Activated T-cell treated with anti-CD3 and anti-CD28 coated beads for 48 hours (primary cell): ENCODE measurements at places on chromosomes 1 and 21.

DNA sequence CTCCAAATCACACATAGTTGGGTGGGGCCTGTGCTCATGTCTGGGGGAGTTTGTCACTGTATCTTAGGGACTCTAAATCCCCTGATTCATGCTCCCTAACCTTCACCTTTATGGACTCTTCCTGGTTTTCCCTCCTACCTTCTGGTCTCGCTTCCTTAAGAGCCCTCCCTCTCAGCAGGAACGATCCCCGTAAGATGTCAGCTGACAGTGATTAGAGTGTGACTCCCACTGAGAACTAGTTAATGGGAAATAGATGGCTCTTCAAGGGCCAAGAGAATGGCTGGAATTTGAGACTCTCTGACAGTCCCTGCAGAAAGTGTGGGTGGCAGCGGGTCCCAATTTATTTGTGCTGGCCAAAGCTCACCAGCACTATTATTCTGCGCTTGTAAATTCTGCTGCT is 22.0 kb downstream of the LYPD8 start:
- DNase-seq, result no peak

GRCh38 chr1:42340093-42340492 is 5.1 kb upstream of the FOXJ3 start:
- DNase-seq, result no peak

- DNase-seq, result no peak
These were observed 502.2 kb downstream of the PLPP3 start for GRCh38 chr1:56077206-56077605.

DNA sequence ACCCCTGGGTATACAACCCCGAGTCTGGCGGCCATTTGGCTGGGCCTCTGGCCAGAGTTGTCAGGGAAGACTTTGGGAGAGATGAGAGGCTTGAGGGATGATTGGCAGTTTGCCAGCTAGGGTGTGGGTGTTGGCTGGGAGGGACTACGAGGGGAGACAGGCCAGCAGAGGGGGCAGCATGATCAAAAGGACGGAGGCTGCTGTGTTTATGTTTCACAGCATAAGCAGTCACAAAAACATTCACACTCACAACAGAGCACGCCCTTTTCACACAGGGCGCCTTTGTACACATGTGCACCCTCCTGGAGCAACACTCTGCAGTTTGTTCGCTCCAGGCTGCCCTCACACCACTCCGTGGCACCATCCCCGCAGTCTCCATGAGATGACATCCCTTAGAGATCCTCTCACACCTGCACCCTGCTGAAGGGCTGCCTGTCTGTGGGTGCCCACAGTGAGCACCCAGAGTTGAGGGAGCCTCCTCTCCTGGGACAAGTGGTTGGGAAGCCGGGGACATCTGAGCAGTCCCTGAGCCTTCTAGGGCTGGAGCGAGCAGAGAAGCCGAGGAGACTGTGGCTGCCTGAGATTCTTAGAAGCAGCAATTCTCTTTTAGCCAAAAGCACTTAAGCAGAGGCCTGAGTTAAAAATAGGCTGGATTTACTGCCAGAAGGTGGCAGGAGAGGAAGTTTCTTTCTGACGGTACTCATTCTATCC is 15.4 kb downstream of the EFNA3 start:
- DNase-seq, result no peak

DNA sequence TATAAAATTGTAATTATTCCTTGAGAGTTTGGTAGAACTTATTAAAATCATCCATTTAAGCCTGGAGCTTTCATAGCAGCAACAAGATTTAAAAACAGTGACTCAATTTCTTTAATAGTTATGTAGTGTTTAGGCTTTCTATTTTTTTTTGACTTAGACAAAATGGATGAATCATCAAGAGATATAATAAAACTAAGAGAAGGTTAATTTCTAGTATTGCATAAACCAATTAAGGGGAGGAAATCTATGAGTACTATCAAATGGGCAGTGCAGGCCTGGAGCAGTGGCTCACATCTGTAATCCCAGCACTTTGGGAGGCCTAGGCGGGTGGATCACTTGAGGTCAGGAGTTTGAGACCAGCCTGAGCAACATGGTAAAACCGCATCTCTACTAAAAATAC is 416.3 kb upstream of the USP24 start:
- DNase-seq, result no peak

DNA sequence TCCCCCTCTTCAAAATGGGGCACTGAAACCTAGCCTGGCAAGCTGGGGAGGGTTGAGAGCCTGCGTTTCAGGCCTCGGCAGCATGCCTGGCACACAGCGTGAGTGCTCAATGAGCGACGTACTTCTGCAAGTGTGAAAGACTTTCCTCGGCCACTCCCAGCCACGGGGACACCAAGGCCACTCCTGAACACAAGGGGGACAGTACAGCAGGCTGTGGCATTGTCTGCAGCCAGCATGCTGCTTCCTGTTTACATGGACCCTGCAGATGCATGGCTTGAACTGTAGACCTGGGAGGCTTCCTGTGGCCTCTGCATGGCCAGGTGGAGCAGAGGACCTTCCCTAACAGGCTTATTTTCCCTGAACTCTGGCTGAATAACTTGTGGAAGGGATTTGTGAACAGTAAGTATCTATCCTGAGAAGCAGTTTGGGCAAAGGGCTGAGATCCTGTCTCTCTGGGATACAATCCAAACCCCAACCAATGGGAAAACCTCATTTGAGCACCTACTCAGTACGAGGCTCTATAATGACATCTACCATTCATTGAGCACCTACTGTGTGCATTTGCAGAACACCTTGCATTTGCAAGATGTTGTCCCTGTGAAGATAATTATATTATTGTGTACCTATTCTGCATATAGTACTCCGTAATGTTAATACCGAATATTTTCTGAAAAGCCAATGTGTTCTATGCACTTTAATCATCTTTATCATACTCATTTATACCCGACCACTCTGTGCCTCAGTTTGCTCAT is 9.9 kb upstream of the HSPG2 start:
- no peak for DNase-seq

DNA sequence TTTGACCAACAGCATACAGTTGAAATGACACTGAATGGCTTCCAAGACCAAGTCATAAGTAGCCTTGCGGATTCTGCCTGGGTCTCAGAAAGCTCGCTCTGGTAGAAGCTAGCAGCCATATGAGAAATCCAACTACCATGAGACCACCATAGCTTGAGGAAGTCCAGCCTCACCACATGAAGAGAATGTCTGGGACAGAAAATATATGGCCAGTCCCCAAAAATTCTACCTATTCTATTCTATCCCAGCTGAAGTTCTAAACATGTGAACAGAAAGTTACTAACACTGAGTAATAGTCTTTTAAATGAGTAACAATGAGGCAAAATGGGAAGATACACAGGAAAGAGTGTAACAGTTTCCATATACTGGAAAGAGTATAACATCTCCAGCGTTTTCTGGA is 9.0 kb downstream of the FMO5 start:
- no peak for DNase-seq

GRCh38 chr1:207823880-207824566 is 72.2 kb downstream of the CD46 start:
- DNase-seq, result peak; percentile 57

- DNase-seq, result no peak
These were observed 142.1 kb upstream of the ARHGEF16 start for GRCh38 chr1:3312310-3312897.

- DNase-seq, result no peak
These were observed 105.8 kb downstream of the TSEN15 start for GRCh38 chr1:184157394-184157742.

GRCh38 chr1:88736633-88737248 is 52.7 kb downstream of the PKN2 start:
- DNase-seq, result peak; percentile 21

DNA sequence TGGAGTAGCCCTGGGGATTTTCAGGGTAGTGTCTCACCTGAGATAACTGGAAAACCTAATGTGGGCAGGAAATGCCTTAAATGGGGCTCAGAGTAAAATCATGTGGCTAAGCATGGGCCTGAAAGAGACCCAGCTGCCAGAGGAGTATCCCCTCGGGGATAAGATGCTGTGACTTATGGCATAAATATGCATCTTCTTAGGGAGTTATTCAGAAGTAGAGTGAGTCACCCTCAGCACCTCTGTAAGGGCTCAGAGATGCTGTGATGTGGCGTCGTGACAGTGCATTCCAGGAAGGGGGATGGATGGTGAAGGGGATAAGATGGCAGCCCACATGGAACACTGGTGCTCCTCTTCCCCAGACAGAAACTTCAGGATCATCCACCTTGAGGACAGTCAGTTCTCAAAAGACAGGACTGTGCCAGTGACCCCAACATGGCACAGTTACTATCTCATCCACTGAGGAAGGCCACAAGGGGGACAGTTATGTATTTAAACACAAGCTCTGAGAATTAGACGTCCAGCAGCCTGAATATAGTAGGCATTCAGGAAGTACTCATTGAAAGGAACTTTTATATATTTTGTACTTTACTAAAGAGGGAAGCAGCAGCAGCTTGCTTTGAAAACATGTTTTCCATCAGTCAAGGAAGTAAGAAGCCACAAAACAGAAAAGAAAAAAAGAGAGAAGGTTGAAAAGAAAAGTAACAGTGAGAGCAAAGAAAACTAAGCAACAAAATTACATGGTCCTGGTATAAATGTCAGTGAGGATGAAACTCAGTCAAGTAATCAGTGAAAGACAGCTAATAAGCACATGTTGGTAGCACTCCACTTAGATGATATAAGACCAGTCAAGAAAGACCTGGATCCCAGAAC is 8.3 kb downstream of the IL24 start:
- DNase-seq, result no peak

DNA sequence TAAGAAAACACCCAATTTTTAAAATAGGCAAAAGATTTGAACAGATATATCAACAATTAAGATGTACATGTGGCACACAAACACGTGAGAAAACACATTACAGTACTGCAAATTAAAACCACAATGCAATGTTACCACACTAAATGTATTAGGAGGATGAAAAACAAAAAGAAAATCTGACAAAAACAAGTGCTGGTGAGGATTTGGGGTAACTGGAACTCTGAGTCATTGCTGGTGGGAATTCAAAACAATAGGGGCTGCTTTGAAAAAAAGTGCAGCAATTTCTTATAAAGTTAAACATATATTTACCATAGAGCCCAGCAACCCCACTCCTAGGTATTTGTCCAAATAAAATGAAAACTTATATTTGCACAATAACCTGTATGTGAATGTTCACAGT is 614.1 kb downstream of the SMYD3 start:
- no peak for DNase-seq

DNA sequence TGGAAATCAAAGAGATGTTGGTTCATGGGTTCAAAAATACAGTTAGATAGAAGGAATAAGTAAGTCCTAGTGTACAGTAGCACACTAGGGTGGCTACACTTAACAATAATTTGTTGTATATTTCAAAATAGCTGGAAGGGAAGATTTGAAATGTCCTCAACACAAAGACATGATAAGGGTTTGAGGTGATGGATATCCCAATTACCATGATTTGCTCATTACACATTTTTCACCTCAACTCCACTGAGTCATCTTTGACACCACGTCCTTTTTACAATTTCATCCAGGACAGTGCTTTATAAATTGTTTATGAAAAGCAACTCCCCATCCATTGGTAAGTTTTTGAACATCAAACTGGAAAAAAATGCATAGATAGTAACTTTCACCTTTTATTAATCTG is 208.3 kb downstream of the ZC3H11B start:
- no peak for DNase-seq

- no peak for DNase-seq
These were observed 33.0 kb upstream of the EPS8L3 start for GRCh38 chr1:109796484-109797302.

DNA sequence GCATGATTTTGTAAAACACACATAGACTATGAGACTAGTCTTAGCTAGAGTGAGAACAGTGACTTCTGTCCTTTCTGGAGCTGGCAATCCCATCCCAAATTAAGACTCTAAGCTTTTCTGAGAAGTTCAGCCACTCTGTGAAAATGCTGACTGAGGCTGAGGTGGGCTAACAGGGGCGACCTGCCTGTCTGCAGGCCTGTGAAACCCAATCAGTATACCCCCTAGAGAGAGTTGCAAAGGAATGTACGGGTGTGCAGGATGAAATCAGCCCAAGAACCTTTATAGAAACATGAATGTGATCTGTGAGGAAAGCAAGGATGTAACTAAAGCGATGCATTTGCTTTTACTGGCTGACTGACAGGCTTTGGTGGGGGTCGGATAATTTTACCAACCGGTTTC is 16.0 kb upstream of the TBX15 start:
- DNase-seq, result no peak

DNA sequence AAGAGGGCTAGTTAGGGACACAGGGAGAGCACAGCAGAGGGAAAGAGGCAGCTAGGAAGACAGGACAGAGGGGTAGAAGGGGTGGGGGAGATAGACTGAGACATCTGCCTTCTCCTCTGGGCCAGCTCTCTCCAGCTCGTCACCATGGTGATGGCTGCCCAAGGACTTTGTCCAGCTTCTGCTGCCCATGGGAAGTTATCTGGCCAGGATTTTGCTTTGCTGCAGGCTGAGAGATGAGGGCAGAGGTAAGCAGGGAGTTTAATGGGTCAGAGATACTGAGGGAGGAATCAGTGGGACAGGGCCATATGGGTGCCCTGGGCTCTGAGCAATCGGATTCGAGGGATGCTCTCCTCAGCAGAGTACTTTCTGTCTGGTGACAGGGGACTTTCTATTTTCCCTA is 34.5 kb upstream of the GPR37L1 start:
- no peak for DNase-seq

GRCh38 chr1:232982238-232982944 is 32.0 kb downstream of the NTPCR start:
- DNase-seq, result no peak

DNA sequence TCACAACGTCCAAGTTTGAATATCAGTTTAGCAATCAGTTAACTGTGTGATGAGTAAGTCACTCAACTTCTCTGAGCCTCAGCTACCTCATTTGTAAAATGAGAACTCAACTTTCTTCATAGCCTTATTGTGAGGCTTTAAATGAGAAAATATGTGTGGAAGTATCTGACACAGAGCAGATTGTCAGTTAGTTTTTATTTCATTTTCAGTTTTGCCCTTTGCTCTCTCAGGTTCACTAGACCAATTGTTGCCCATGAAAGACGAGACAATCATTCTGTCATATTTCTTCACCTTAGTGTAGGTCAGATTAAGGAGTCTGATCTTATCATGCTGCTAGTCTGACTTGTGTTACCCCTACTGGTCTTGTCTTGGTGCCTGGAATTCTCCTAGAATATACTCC is 232.8 kb upstream of the PTBP2 start:
- no peak for DNase-seq

GRCh38 chr1:163928069-163928468 is 606.3 kb downstream of the NUF2 start:
- DNase-seq, result no peak

DNA sequence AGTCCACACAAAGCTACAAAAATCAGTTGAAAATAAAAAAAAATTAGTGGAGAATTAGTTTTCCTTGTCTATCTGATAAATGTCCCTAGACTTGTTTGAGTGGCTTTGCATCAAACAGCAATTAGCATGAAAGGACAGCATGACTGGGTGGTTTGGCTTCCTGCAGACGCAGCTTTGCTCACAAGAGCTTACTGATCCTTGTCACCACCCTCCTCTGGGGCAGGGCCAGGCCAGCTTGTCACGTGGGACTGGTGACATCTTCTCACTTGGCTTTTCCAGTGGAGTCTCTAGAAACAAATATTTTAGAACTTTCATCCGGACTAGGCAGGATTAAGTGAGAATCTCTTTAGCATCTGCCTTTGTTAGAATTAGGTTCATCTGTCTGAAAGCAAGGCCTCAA is 76.0 kb upstream of the OLIG2 start:
- DNase-seq, result no peak

- DNase-seq, result no peak
These were observed 126.8 kb downstream of the PLXNA2 start for GRCh38 chr1:208117409-208117808.
